Activated naive CD4-positive, alpha-beta T cell treated with anti-CD3 and anti-CD28 coated beads for 36 hours (primary cell): ENCODE measurements at places on chromosomes 2 and 18.

DNA sequence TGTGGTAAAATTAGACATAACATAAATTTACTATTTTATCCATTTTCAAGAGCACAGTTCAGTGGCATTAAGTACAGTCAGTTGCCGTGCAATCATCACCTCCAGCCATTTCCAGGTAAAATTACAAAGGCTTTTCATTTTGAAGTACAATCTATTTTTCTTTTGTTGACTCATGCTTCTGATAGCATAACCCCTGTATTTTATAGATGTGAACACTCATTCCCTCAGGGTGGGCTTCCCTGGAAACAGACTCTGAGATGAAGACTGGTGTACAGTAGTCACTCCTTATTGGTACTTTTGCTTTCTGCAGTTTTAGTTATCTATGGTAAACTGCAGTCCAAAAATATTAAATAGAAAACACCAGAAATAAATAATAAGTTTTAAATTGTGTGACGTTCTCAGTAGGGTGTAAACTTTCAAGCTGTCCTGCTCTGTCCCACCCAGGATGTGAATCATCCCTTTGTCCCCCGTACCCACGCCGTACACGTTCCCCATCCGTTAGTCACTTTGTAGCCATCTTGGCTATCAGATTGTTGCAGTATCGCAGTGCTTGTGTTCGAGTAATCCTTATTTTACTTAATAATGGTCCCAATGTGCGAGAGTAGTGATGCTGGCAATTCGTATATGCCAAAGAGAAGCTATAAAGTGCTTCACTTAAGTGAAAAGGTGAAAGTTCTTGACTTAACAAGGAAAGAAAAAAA, 41.1 kb upstream of the NAB1 start:
- no peak for DNase-seq

DNA sequence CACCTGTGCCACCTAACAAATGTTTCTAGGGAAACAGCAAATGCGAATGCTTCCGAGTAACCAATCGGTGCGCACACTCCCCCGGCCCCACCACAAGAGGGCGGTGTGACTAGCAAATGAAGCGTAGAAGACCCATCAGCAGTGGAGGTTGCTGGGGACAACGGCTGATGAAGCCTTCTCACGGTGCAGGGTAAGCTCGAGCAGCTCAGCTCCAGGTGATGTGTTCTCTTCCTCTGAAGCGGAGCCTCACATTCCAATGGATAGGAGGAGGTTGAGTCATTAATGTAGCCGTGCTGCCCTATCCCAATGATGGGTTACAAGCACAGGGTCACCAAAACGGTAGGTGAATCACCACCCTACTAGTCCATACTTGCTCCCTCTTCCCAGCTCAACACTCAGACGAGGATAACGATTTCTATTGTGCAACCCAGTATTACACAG, 127.6 kb upstream of the TWIST2 start:
- peak; percentile 75 for DNase-seq

- no peak for DNase-seq
Measured at GRCh38 chr2:78779761-78780160, 245.7 kb upstream of the REG3G start.

DNA sequence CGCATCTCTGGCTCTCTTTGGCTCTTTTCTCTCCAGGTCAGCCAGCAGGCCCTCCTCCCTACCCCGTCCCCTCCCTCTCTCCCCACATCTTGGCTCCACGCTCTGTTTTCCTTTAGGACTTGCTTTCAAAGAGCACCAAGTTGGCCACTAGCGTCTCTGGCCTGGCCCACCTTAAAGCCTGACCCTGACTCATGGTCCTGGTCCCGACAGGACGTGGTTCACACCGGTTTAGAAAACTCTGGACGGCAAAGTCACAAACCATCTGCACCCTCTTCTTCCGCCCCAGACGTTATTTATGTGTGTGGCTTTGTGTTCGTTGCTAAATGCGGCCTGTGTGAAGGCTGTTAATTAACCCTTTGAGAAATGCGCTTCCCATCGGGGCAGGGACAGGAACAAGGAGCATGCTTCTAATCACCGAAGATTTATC, 169.0 kb upstream of the HAAO start:
- no peak for DNase-seq

- DNase-seq = no peak
Measured at GRCh38 chr2:41963661-41964525, 83.9 kb upstream of the PKDCC start.
